ENCODE measurements at places on chromosomes 5 and 9.
A peak's percentile ranks its signal among the peaks of the same experiment; 100 is the strongest.

DNA sequence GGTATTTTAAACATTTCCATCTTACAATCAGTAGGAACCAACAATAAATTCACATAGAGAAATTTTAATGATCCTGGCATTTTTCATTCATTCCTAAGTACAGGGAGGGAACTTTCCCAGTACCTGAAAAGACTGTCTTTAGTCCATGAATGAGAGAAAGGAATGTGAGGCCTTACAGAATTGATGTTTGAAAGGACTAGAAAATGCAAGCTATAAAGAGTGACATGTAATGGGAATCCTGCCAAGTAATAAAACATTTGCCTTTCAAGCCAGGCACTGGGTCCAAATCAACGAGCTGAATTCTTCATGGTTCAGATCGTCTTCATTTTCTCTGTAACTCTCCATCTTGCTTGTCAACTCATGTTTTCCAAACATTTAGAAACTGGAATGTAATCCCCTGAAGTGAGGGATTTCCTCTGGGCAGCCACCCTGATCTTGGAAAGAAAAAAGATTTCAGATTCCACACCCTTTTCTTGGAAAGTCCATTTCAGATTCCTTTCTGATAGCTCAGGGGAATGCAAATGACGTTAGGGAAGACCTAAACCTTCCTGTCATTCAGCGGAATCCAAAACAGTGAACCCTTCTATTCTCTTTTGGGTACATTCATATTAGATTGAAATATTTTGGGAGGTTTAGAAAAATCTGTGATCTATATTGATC is 315.8 kb downstream of the SH3GL2 start:
- peak; percentile 31 for DNase-seq

DNA sequence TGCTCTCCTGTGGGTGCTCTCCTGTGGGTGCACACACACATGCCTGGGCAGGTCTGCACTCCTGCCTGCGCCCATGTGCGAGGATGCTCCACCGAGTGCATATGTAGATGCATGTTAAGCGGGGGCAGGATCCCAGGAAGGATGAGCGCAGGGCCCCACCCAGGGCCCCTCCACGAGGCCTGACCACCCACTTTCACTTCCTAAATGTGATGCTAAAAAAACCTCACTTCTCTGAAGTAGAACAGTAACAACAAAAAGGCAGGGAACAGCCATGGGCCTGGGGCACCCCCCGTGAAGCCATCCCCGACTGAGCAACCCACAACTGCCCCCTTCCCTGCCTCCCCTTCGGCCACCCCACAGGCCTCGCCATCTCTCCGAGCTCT is 48.2 kb upstream of the SARDH start:
- DNase-seq = no peak

GRCh38 chr9:137479892-137480685 is 21.0 kb upstream of the NSMF start:
- DNase-seq = no peak

GRCh38 chr5:9324348-9325077 is 221.4 kb downstream of the SEMA5A start:
- DNase-seq = no peak

DNA sequence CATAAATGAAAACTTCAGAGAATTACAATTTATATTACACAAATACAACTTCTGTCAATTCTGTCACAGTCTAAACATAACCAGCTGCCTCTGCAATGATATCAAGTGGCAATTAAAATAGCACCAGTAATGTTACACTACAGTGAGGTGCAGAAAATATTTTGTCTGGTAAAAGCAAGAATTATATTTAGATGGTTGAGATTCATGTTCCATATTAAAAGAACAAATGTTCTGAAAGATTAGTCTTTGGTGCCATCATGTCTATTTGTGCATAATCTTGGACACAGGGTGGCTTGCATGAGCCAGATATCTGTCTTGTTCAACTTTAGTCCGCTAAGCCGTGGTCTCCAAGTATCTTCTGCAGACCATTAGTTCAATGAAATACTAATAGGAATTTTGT is 29.0 kb upstream of the PRR16 start:
- no peak for DNase-seq

GRCh38 chr9:129027685-129028191 is 393 bp downstream of the SH3GLB2 start:
- no peak for DNase-seq

- DNase-seq = no peak
Measured at GRCh38 chr5:145925803-145926202, 10.6 kb upstream of the SH3RF2 start.

DNA sequence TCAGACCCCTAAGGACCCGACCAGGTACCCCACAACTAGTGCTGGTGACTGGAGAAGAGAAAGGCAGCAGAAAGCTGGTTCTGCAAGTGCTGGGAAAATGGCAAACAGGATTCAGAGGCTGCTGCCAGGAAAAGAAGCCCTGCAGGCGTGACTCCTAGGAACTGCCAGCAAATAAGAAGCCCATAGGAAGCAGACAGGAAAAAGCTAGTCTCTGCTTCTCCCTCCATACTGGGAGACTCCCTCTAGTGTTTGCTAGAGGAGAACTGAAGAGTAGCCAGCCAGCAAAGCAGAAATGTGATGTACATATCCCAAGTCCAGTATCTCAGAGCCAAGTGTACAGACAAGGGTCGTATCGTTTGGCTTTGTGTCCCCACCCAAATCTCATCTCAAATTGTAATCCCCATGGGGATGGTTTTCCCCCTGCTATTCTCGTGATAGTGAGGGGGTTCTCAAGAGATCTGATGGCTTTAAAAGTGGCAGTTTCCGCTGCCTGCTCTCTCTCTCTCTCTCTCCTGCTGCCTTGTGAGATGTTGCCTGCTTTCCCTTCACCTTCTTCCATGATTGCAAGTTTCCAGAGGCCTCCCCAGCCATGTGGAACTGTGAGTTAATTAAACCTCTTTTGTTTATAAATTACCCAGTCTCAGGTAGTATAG is 38.1 kb upstream of the TUSC1 start:
- peak; percentile 4 for DNase-seq

DNA sequence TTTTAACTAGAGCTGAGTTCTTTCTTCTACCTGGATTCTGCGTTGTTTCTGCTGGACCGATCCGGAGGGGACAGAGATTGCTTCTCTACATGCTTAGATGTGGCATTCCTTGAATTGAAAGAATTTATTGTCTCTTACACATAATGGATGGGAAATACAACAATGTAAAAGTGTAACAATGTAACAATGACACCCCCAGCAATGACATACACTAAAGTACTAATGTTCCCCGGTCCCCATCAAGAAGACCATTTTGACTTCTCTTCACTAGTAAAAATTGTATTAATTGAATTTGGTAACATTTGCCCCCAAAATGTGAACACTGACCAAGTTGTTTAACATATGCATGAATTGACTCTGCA is 760.2 kb downstream of the TAF11L14 start:
- no peak for DNase-seq

GRCh38 chr5:61142391-61142790 is 19.9 kb downstream of the SMIM15 start:
- DNase-seq = no peak

- peak; percentile 53 for DNase-seq
Measured at GRCh38 chr5:127934791-127935256, 148.7 kb upstream of the SLC12A2 start.

- DNase-seq = no peak
Measured at GRCh38 chr5:156456857-156457256, 129.9 kb downstream of the SGCD start.

DNA sequence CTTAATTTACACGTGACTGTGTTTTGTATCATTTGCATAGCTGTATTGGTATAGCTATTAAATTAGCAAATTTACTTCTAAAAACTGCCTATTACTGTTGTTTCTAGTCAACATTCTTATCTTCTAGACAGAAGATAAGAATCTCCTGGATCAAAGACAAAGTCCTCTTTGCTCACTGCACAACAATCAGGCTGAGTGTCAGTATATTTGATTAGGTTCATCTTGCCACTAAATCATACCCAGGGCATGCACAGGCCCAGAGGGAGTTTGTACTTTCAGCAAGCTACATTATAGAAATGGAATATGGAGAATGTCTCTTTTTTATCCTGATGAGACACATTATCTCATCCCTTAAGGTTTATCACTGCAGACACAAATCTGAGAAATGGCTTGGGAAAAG is 579.1 kb downstream of the SLCO4C1 start:
- no peak for DNase-seq

DNA sequence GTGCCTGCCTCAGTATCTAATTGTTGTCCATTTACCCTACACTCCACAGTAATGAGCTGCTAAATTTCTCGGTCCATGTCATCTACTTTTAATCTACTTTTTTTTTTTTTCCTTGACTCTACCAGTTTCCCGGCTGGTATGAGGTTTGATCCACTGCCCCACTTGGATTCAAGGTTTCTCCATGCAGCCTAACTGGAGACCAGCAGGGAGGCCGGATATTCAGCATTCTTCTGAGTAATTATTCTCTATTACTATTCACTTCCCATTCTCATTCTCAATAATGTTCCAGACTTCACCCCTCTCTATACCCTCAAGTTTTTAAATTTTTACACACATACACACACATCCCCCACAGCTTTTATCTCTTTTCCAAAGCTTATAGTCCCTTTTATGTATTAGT is 51.0 kb upstream of the SUSD1 start:
- no peak for DNase-seq

DNA sequence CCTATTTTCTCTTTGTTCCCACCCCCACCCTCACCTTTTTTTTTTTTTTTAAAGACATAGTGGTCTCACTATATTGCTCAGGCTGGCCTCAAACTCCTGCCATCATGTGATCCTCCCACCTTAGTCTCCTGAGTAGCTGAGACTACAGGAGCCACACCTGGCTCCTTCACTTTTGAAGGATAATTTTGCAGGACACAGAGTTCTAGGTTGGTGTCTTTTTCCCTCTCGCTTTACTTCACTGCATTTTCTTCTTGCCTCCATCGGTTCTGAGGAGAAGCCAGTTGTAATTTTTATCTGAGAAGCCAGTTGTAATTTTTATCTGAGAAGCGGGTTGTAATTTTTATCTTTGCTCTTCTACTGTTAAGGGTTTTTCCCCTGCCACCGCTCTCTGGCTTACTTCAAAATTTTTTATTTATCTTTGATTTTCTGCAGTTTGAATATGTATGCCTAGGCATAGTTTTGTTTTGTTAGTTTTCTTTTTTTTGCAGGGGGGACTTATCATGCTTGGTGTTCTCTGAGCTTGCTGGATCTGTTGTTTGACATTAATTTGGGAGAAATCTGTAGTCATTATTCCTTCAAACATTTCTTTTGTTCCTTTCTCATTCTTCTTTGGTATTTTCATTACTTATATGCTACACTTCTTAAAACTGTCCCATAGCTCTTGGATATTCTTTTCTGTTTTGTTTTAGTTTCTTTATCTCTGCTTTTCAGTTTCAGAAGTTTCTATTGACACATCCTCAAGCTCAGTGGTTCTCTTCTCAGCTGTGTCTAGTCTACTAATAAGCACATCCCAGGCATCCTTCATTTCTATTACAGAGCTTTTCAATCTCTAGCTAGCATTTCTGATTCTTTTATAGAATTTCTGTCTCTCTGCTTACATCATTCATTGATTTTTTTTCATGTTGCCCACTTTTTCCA is 148.2 kb upstream of the CHD1 start:
- no peak for DNase-seq

- no peak for DNase-seq
Measured at GRCh38 chr9:20087481-20087880, 298.6 kb upstream of the SLC24A2 start.

DNA sequence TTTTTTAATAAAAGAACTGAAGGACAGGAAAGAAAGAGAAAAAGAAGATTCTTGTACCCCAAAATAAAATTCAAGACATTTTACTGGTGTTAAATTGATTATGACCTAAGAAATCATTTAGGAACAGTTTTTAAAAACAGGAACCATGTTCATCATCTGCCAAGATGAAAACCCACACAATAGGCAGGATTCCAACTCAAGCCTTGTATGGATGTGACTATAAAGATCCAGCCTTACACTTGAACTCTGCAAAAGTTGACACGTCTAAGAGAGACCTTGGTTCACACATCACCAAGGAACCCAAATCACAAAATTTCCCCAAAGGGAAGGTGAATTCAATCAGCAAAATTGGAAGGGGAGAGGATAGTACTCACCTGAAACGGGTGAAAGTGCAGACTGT is 82.6 kb downstream of the SMIM23 start:
- DNase-seq = no peak

- no peak for DNase-seq
Measured at GRCh38 chr5:180313677-180314505, 22.0 kb upstream of the MAPK9 start.
